ENCODE measurements at places on chromosomes 7 and 10. TPM values are rescaled to one million over a fixed set of nuclear protein-coding genes. Genes with fewer than 3 reads are reported as not detected.

Gene TLX1
- total RNA-seq: 0.13 TPM

Gene GIMAP8
- 0.10 TPM for total RNA-seq

Gene GRM3
- not detected for total RNA-seq

Gene EPHB6
- total RNA-seq: 0.54 TPM

Gene HMX2
- total RNA-seq: 2.7 TPM

Gene TFR2
- total RNA-seq: 9.1 TPM

Gene ANK3
- total RNA-seq: 2.5 TPM

Gene EN2
- total RNA-seq: 1.5 TPM

- H3K36me3 ChIP-seq: no peaks in the 10 kb centered on the region
- H3K4me1 ChIP-seq: no peaks in the 10 kb centered on the region
- H3K27ac ChIP-seq: no peak overlapping the region
- H3K27me3 ChIP-seq: no peaks in the 10 kb centered on the region
- no peak for DNase-seq
These were observed 645.0 kb upstream of the GALNT17 start for GRCh38 chr7:70486977-70487376.

DNA sequence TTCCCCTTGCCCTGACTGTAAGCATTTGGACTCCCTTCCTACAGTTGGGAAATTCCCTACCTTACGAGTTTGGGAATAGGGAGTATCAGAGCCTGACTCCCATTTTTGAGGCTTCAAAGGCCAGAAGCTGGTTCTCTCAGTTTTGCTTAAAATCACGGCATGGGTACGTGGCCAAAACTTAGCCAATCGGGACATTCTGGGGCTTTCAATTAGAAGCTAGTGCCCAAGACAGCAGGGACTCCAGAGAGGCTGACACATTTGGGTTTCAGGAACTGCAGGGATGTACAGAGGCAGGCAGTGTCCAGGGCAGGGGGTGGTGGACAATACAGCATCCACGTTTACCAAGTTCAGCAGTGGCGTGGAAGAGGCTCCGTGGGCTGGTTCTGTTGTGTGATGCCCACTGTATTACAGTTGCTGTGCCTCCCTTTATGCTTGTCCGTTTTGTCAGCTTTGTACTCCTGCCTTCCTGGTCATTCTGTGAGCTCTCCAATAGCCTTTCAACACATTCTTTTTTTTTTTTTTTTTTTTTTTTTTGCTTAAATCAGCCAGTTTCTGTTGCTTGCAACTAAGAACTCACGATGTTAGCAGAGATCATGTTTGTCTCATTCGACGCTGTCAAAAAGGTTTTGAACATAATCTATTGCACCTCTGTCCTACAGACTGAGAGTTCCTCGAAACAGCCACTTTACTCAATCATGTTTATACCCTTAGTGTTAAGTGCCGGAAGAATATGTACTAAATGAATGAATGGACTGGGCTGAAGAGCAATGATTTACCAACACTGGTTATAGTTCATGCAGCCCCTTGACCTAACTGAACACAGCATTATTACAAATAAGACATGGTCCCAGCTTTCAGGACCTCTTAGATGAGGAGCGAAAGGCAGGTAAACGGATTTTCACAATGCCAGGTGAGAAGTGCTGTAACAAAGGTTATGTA, 1.1 kb downstream of the GGCT start:
- no peak for DNase-seq
- H3K4me1 ChIP-seq: peaks cover 15% of the 10 kb centered on the region
- H3K36me3 ChIP-seq: no peaks in the 10 kb centered on the region
- H3K27ac ChIP-seq: peak overlapping the region; percentile 87
- no peaks in the 10 kb centered on the region for H3K27me3 ChIP-seq

- no peak for DNase-seq
- H3K36me3 ChIP-seq: no peaks in the 10 kb centered on the region
- H3K4me3 ChIP-seq: no peak overlapping the region
- no peak overlapping the region for H3K27ac ChIP-seq
- no peaks in the 10 kb centered on the region for H3K27me3 ChIP-seq
These were observed 94.5 kb downstream of the RGS10 start for GRCh38 chr10:119447823-119448546.

DNA sequence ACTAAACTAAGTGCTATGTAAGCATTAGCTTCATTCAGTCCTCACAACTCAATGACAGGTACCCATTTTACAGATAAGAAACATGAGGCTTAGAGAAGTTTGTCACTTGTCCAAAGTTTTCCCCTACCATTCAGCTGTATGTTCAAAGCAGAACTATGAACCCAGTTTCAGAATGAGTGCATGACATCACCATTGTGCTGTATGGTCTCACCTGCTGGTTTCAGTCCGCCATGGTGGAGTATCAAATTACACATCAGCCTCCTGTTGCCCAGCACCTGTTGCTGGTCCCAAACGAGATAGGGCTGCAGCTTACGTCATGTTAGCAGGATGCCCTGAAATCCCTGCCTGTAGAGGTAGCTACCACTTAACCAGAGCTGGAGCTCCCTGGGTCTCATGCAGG, 95.0 kb downstream of the DYNC1I1 start:
- peaks cover 3% of the 10 kb centered on the region for H3K27me3 ChIP-seq
- H3K27ac ChIP-seq: no peak overlapping the region
- H3K36me3 ChIP-seq: no peaks in the 10 kb centered on the region
- no peak overlapping the region for H3K4me3 ChIP-seq
- H3K4me1 ChIP-seq: no peaks in the 10 kb centered on the region

DNA sequence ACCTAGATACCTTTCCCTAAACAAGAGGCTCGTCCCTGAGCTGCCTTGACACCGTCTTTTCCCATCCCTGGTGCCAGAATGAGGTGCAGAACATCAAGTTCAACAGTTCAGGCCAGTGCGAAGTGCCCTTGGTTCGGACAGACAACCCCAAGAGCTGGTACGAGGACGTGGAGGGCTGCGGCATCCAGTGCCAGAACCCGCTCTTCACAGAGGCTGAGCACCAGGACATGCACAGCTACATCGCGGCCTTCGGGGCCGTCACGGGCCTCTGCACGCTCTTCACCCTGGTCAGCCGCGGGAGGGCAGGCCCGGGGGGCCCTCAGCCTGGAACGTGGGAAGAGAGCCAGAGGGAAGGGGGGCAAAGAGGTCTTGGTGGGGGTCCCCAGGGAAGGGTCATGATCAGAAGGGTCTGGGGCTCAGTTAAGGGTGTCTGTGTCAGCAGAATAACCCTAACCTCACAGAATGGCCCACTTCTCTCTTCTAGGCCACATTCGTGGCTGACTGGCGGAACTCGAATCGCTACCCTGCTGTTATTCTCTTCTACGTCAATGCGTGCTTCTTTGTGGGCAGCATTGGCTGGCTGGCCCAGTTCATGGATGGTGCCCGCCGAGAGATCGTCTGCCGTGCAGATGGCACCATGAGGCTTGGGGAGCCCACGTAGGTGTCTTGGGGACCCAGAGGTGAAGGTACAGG, 16.8 kb downstream of the SMO start:
- no peak overlapping the region for H3K27ac ChIP-seq
- H3K27me3 ChIP-seq: no peaks in the 10 kb centered on the region
- no peak overlapping the region for H3K4me3 ChIP-seq
- no peaks in the 10 kb centered on the region for H3K4me1 ChIP-seq
- DNase-seq: no peak
- no peaks in the 10 kb centered on the region for H3K36me3 ChIP-seq

GRCh38 chr7:150876817-150877526, 24.7 kb downstream of the AOC1 start:
- H3K27ac ChIP-seq: no peak overlapping the region
- peaks cover 2% of the 10 kb centered on the region for H3K4me1 ChIP-seq
- 0 out of 2 replicates have a peak overlapping the region, but pooled peaks have one; percentile 2 for H3K4me3 ChIP-seq
- no peak for DNase-seq
- H3K36me3 ChIP-seq: no peaks in the 10 kb centered on the region

DNA sequence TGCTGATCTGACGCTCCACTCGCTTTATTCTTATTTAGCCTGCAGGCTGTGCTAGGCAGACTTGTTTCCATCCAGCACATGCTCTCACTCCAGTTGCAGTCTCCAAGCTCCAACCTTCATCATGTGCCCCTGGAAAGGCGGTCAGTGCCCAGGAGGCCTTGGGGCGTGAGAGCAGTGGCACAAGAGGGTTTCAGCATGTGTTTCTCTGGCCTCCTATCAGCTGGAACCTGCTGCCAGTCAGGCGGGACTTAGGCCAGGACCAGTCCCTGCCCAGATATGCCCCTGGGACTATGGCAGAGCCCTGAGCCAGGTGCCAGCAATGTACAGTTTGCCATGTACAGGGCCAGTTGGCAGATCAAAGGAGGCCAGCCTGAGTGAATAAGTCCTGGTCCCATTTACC, 330.2 kb upstream of the FZD1 start:
- no peak for DNase-seq
- H3K4me3 ChIP-seq: no peak overlapping the region
- no peak overlapping the region for H3K27ac ChIP-seq
- H3K27me3 ChIP-seq: no peaks in the 10 kb centered on the region
- no peaks in the 10 kb centered on the region for H3K36me3 ChIP-seq
- H3K4me1 ChIP-seq: no peaks in the 10 kb centered on the region

- H3K4me1 ChIP-seq: no peaks in the 10 kb centered on the region
- no peak overlapping the region for H3K4me3 ChIP-seq
- no peaks in the 10 kb centered on the region for H3K27me3 ChIP-seq
These were observed 266.6 kb downstream of the HDAC9 start for GRCh38 chr7:18762189-18762588.

GRCh38 chr7:118352867-118353453, 128.5 kb downstream of the ANKRD7 start:
- peak; percentile 5 for DNase-seq
- H3K27me3 ChIP-seq: no peaks in the 10 kb centered on the region
- H3K4me1 ChIP-seq: no peaks in the 10 kb centered on the region
- H3K36me3 ChIP-seq: no peaks in the 10 kb centered on the region
- no peak overlapping the region for H3K4me3 ChIP-seq
- H3K27ac ChIP-seq: no peak overlapping the region

GRCh38 chr7:79658304-79658703, 204.8 kb upstream of the MAGI2 start:
- no peaks in the 10 kb centered on the region for H3K4me1 ChIP-seq
- H3K27ac ChIP-seq: no peak overlapping the region
- DNase-seq: no peak
- H3K36me3 ChIP-seq: no peaks in the 10 kb centered on the region

DNA sequence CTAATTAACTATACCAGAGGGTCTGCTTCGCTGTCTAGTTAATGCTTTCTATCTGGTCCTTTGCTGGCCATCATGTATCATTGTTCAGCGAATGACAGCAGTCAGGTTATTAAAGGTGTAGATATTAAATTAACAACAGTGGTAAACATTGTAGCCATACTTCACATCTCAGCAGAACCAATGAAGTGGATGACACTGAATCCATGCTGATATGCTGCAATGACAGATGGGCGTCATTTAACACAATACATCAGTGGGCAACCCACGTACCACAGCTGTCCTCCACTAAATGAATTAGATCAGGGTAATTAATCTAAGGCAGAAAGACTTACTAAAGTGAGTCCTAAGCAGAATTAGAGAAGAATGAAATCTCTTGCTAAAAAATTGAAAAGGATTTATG, 767.2 kb downstream of the NXPH1 start:
- H3K4me1 ChIP-seq: no peaks in the 10 kb centered on the region
- H3K36me3 ChIP-seq: no peaks in the 10 kb centered on the region
- H3K27me3 ChIP-seq: no peaks in the 10 kb centered on the region
- DNase-seq: no peak

- no peaks in the 10 kb centered on the region for H3K4me1 ChIP-seq
- no peak for DNase-seq
- no peaks in the 10 kb centered on the region for H3K27me3 ChIP-seq
These were observed 444.2 kb upstream of the SEMA3D start for GRCh38 chr7:85630904-85631600.

DNA sequence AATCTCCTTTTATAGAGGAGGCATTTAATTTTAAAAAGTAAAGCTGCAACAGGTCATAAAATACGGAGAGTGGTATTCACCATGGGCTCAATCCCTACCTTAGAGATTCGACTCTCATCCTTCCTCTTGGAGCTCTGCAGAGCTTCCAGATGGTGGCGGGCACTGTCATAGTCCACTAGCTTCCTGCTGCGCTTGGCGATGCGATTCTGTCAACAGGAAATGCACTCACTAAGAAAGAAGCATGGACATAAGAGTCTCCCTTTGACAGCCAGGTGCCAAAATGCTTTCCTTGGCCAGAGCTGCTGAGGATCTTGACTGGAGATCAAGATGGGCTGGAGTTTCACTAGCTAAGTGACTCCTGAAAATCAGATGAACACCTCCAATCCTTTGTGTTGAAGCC, 154.4 kb downstream of the AMPH start:
- H3K27me3 ChIP-seq: no peaks in the 10 kb centered on the region
- H3K36me3 ChIP-seq: no peaks in the 10 kb centered on the region
- H3K4me1 ChIP-seq: no peaks in the 10 kb centered on the region
- no peak for DNase-seq
- H3K4me3 ChIP-seq: no peak overlapping the region

DNA sequence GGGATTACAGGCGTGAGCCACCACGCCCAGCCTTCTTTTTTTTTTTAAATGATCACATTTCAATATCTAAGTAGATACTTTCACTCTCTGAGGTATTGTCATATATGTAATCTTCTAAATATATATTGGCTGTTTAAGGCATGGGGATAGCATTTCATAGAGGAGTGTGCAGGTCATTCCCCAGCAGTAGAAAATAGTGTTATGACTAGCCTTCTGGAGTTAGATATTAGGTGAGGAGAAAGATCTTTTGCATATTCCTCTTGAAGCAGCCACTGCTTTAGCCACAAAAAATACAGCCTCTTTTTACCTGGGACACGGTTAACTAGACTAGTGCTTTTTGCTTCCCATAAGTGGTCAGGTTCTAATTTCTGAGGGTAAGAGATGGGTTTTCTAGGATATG, 28.9 kb downstream of the ADD3 start:
- no peak overlapping the region for H3K4me3 ChIP-seq
- H3K36me3 ChIP-seq: no peaks in the 10 kb centered on the region
- no peak overlapping the region for H3K27ac ChIP-seq
- peaks cover 4% of the 10 kb centered on the region for H3K4me1 ChIP-seq
- H3K27me3 ChIP-seq: no peaks in the 10 kb centered on the region

DNA sequence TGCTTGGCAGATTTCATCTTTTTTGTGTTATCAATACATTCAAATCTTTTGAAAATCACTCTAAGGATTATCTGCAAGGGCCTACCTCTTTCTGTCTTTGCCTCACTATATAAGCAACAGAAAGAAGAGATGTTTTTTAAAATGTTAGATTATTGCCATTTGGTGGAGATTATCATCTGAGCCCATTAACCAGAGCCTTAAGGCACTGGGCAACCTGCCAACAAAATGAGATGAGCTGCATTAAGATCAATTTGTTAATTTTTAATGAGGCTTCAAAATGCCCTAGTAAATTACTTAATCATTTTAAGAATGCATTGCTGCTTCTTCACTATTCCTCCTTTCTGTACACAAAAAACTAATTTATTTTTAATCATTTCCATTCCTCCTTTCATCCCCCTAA, 314.1 kb downstream of the SNX13 start:
- no peak overlapping the region for H3K4me3 ChIP-seq
- no peaks in the 10 kb centered on the region for H3K27me3 ChIP-seq
- DNase-seq: no peak
- no peaks in the 10 kb centered on the region for H3K36me3 ChIP-seq
- H3K27ac ChIP-seq: no peak overlapping the region

DNA sequence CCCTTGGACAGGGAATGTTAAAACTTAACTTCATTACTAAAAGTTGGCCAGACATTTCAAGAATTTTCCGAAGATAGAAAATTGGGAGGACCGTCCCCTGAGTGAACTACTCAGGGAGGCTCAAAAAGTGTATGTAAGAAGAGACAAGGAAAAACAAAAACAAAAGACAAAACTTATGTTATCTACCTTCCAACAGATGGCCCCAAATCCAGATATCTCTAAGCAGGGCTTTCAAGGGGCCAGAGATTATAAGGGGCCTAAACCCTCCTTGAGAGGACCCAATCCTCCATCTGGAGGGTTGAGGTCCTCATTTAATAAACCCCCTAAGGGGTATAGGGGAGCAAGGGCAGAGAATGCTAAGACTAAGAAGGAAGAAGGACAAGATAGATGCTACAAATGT, 203.6 kb downstream of the SH2D4B start:
- no peaks in the 10 kb centered on the region for H3K4me1 ChIP-seq
- peaks cover 8% of the 10 kb centered on the region for H3K27me3 ChIP-seq
- no peak for DNase-seq
- H3K27ac ChIP-seq: no peak overlapping the region
- H3K4me3 ChIP-seq: no peak overlapping the region
